ENCODE measurements at places on chromosomes 7 and 10.

GRCh38 chr7:23490357-23491135, 20.3 kb upstream of the IGF2BP3 start:
- DNase-seq: peak; percentile 55

DNA sequence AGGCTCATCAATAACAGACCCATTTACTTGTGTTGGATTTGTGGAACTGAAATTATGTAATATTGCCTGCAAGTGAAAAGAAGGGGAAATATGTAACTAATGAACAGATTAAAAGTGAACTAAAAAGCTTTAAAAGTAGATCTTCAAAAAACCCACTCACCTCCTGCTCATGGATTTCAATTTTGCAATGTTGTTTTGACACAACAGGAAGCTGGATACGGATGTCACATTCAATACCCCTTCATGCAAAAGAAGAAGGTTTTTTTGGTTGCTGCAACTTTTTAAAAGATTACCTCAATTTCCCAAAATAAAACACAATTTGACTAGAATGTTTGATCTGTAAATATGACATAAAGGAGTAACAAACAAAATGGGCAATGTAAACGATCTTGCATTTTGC, 3.3 kb downstream of the MKI67 start:
- DNase-seq: no peak

DNA sequence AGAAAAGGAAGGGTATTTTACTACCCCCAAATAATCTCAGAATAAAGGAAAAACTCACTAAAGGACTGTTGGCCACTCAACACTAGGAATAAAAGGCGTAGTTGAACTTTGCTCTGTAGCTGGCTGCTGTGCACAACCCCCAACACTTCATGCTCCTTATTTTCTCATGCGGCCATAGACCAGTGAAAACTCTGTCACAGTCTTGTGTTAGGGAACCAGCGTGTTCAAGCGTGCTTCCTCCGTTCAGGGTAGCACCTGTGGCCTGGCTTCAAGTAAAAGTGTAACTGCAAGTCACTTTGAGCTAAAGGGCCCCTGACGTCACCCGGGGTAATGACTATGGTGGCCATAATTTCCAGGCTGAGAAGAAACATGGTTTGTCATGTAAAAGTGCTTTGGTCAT, 27.0 kb downstream of the BLNK start:
- DNase-seq: no peak

DNA sequence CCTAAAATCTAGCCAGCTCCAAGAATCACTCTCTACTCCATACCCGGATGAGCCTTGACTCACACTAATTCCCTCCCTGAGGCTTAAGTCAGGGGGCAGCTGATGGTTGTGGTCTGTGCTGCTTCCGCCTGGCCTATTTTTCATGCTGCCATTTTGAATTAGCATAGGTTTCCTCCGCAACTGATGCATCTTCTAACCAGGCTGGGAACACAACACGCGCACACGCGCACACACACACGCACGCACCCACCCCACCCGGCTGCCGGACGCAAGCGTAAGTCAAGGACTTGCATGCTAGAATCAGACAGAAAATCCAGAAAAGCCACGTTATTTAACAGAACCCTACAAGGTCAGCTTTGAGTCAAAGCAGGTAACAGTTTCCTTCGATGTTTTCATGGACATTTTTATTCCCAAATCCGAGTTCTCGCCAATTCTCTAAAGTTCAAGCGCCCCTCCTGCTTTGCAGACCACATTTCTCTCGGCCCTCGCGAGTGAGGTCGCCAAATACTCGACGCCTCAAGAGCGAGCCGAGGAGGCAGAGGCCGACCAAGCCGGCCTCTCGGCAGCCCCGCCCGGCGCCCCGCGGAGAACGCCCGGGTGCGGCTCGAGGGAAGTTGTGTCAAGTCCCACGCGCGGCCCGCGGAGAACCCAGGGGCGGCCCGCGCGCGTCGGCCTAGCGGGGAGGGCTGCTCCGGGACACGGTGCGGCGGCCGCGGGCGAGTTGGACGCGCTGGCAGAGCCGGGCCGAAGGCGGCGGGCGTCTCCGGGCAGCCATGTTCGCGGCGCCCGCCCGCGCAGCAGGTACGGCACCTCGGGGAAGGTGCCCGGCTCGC, 961 bp downstream of the SCRN1 start:
- DNase-seq: peak; percentile 84

- no peak for DNase-seq
These were observed 47.9 kb downstream of the CSGALNACT2 start for GRCh38 chr10:43186150-43186549.

GRCh38 chr7:691361-692045, 35.0 kb upstream of the DNAAF5 start:
- no peak for DNase-seq

DNA sequence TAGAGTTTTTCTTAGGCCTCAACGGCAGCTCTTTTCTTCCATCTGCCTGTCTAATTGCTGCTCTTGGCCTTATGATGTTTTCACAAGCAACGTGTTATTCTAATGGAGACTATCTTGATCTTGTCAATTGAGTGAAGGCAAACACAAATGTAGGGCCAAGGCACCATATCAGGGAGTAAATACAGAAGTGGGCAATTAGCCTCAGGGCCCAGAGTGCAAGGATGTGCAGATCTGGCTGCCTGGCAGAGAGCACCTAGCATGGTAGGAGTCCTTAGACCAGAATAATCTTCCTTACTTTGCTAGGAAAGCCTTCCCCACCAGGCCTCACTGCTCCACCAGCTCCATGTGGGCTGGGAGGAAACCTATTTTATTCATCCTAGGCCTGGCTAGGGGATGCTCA, 590.9 kb downstream of the LRMDA start:
- DNase-seq: no peak

DNA sequence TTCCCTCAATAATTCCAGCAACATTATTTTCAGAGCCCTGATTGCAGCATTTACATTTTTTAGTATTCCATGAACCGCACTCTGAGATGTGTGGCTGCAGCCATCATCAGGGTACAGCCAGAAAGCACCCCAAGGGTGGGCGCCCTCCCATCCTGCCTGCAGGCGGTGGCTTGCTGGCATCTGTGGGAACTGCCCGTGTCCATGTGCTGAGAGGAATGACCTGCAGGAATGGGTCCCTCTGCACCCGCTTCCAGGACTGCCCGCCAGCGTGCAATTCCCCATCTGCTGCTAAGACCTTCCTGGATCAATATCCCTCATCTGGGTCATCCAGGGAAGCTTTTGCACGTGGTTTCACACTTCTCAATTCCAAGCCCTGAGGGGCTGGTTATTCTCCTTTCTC, 32.8 kb upstream of the NUB1 start:
- DNase-seq: no peak

- no peak for DNase-seq
These were observed 263.8 kb upstream of the GRB10 start for GRCh38 chr7:51046482-51046881.

DNA sequence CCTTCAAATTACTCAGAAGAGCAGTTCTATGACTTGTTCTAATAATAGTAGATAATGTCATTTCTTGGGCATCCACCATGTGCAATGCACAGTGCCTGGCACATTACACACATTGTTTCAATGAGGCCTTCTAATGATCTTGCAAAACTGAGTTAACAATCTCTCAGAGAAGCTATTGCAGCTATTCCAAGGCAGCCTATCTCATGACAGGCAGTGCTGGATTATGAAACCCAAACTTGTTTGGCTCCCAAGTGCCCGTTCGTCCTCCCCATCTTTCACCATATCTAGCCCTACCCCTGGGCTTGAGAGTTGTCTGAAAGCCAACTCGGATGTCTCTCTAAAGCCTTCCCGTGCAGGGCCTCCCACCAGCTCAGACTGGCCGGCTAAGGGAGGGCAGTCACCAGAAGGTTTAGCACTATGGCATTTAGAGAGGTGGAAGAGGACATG, 405.1 kb downstream of the PLXNA4 start:
- peak; percentile 36 for DNase-seq

GRCh38 chr7:157335236-157335635, 1.6 kb upstream of the DNAJB6 start:
- DNase-seq: no peak

DNA sequence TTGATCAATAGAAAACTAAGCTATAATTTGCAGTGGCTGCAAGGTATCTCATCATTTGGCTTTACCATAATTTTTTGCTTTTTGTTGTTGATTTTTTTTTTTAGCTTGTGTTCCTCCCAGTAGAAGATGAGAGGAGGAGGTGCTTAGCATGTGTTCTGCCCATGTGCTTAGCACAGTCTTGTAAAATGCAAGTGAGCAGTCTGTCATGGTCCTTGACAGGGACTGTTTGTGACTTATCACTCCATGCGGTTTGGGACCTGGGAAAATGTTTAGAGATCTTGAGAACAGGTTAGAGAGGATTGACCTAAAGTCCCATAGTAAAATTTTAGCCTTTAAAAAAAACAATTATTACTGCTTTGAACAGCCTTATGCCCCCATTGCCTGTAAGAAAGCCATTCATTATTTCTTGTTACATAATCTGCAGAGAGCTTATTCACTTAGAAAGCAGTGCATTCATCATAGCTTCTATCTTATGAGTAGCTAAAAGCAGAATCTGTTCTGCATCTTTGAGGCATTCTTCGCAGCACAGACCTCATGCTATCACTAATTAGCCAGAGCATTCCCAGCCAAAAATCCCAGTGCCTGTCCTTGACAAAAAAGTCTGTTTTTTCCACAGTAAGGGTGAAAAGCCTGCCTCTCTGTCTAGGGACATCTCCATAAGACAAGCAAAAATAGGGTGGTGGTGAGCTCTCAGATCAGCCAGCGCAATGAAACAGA, 748.7 kb upstream of the GALNT17 start:
- no peak for DNase-seq

DNA sequence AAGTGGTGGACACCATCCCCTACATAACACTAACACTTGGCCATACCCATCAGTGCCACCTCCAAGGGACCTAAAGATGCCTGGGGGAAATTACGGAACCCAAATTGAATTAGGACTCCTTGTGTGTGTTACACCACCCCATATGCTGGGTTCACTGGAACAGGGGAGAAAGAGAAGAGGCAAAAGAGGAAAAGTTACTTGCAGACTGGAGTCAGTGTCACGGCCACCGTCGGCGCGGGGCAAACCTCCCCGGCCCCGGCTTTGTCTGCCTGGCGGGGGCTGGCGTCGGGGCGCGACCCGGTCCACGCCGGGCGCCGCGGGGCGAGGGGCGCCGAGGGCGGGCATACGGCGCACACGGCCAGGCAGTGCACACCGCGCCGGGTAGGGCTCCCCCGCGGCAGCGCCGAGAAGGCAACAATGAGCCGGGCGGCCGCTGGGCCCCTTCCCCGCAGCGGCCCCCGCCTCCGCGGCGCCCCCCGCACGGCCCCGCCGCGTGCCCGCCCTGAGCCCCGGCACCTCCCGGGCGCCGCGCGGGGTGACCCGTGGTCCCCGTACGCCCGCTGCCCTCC, 171.1 kb downstream of the FAM107B start:
- DNase-seq: peak; percentile 54

DNA sequence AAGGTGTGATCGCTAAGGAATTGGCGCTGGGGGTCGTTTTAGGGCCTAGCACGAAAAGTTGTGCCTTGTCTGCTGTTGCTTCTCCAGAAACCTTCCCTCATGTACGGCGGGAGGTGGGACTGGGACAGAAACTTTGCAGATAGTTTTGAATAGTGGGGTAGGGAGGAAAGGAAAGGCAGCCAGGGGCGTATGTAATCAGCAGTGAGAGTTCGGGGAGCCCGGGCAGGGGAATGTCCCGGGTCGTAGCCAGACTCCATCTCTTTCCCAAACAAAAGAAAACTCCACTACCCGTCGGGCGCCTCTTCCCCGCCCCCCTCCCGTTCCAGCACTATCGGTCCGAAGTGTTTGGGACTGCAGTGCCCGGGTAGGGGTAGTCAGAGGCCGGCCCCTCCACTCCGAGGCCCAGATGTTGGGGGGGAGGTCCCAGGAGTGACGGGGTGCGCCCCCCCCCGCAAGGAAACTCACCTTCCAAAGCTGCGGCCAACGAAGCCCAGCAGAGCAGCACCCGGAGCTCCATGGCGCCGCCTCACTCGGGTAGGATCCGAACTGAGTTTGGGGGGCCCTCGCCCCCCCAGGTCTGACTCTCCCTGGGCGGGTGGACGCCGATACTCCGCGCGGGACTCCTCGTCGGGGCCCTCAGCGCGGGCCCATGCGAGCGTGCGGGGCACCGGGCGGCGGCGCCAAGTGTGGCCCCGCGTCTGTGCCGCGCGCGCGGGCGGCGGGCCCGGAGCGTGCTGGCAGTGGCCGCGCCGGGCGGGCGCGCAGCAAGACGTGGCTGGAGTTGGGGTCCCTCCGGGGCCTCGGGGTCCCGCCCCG, 601 bp downstream of the EPHB4 start:
- DNase-seq: peak; percentile 16

- no peak for DNase-seq
These were observed 1.9 kb upstream of the CPED1 start for GRCh38 chr7:120986650-120987049.

GRCh38 chr7:80186721-80187120, 52.1 kb downstream of the GNAI1 start:
- no peak for DNase-seq

GRCh38 chr7:2169923-2170575, 62.7 kb downstream of the MAD1L1 start:
- DNase-seq: no peak

DNA sequence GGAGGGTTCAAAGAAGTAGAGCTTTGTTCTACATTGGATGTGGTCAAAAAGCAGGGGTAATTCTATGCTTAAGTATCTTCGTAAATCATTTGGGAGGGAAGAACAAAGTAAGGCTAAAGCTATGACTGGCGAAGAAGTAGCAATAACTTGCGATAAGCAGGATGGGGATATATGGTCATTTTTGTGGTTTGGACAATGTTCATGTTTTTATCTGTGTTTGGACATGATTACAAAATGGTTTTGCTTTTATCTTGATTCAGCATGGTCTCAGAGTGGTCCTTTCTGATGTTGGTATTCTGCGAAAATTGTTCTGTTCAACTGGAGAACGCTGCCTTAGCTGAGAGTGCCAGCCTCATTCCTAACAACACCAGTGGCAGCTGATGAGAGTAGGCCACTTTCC, 208.8 kb downstream of the SEMA3A start:
- no peak for DNase-seq
